Cardiac muscle cell (in vitro differentiated cells and primary cell): ENCODE measurements at places on chromosomes 2 and 18.

- H3K27ac ChIP-seq, result no peak overlapping the region
- H3K4me1 ChIP-seq, result no peaks in the 10 kb centered on the region
- H3K4me3 ChIP-seq, result no peak overlapping the region
- H3K27me3 ChIP-seq, result no peaks in the 10 kb centered on the region
- peaks cover 10% of the 10 kb centered on the region for H3K36me3 ChIP-seq
- peak; percentile 34 for DNase-seq
Measured at GRCh38 chr18:58527952-58528287, 101.0 kb downstream of the ALPK2 start.

DNA sequence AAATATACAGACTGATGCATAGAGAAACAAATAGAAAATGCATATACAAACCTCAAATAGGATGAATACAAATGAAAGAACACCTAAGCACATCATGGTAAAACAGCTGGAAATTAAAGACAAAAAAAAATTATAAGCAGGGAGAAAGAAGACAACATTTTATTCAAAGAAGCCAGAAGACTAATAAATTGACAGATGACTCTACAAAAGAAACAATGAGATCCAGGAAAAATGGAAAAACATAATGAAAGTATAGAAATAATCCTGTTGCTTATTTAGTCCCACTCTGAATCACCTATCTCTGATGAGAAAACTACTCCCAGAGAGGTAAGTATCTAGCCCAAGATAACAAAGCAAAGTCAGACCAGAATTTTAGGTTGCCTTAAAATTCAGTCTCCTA lies 143.4 kb downstream of the RBM43 start:
- DNase-seq, result no peak
- H3K36me3 ChIP-seq, result no peaks in the 10 kb centered on the region
- H3K27me3 ChIP-seq, result no peaks in the 10 kb centered on the region
- no peaks in the 10 kb centered on the region for H3K4me1 ChIP-seq

GRCh38 chr2:238670111-238670585 lies 177.7 kb upstream of the TWIST2 start:
- no peaks in the 10 kb centered on the region for H3K36me3 ChIP-seq
- H3K27me3 ChIP-seq, result no peaks in the 10 kb centered on the region
- H3K4me1 ChIP-seq, result no peaks in the 10 kb centered on the region

- no peaks in the 10 kb centered on the region for H3K36me3 ChIP-seq
- no peak overlapping the region for H3K4me3 ChIP-seq
- DNase-seq, result no peak
- peak overlapping the region; percentile 15 for H3K27ac ChIP-seq
- H3K4me1 ChIP-seq, result peaks cover 34% of the 10 kb centered on the region
- no peaks in the 10 kb centered on the region for H3K27me3 ChIP-seq
Measured at GRCh38 chr2:239291475-239292350, 109.1 kb downstream of the HDAC4 start.

GRCh38 chr18:14958701-14959100 lies 210.7 kb downstream of the ANKRD30B start:
- H3K36me3 ChIP-seq, result no peaks in the 10 kb centered on the region
- H3K4me3 ChIP-seq, result no peak overlapping the region
- H3K27me3 ChIP-seq, result no peaks in the 10 kb centered on the region
- H3K27ac ChIP-seq, result no peak overlapping the region
- no peaks in the 10 kb centered on the region for H3K4me1 ChIP-seq
- DNase-seq, result no peak

GRCh38 chr18:35939138-35939537 lies 33.3 kb upstream of the RMP24 start:
- no peak overlapping the region for H3K27ac ChIP-seq
- peak; percentile 46 for DNase-seq
- H3K36me3 ChIP-seq, result no peaks in the 10 kb centered on the region
- H3K27me3 ChIP-seq, result no peaks in the 10 kb centered on the region
- no peak overlapping the region for H3K4me3 ChIP-seq

DNA sequence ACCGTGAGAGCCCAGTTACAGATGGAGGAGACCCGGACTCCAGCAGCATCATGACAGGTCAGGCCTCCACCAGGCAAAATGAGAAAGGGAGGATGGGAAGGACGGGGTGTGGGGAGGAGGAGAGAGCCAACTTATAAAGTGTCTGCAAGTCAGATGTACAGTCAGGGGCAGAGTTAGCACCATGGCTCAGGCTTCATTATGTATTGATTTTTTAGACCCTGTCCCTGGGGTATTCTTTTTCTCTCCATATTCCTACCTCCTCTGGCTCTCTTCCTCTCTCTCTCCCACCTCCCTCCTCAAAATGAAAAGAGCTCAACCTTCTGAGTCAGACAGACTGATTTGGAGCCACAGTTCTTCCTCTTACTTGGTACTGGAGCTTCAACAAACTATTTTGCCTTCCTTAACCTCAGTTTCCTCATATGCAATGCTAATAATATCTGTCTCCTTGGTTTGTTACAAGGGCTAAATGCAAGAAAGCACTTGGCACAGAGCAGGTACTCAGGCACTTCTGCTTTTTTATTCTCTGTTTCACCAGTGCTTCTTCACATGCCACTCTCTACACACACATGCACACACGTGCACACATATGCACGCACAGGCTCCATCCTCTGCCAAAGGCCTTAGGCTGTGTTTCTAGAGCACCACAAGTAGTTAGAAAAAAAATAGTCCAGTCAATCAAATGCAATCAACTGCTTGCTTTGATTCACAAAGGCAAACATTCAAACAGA lies 92.3 kb upstream of the PKDCC start:
- H3K27ac ChIP-seq, result no peak overlapping the region
- no peaks in the 10 kb centered on the region for H3K27me3 ChIP-seq
- no peak overlapping the region for H3K4me3 ChIP-seq
- H3K4me1 ChIP-seq, result peaks cover 34% of the 10 kb centered on the region

GRCh38 chr2:214169281-214169680 lies 241.6 kb upstream of the VWC2L start:
- H3K4me3 ChIP-seq, result no peak overlapping the region
- H3K36me3 ChIP-seq, result no peaks in the 10 kb centered on the region
- DNase-seq, result no peak
- H3K27ac ChIP-seq, result no peak overlapping the region
- no peaks in the 10 kb centered on the region for H3K4me1 ChIP-seq
- H3K27me3 ChIP-seq, result no peaks in the 10 kb centered on the region

- no peaks in the 10 kb centered on the region for H3K36me3 ChIP-seq
- H3K27me3 ChIP-seq, result no peaks in the 10 kb centered on the region
- H3K4me1 ChIP-seq, result no peaks in the 10 kb centered on the region
- no peak overlapping the region for H3K27ac ChIP-seq
- H3K4me3 ChIP-seq, result no peak overlapping the region
Measured at GRCh38 chr18:80009661-80010550, 21.5 kb upstream of the TXNL4A start.

DNA sequence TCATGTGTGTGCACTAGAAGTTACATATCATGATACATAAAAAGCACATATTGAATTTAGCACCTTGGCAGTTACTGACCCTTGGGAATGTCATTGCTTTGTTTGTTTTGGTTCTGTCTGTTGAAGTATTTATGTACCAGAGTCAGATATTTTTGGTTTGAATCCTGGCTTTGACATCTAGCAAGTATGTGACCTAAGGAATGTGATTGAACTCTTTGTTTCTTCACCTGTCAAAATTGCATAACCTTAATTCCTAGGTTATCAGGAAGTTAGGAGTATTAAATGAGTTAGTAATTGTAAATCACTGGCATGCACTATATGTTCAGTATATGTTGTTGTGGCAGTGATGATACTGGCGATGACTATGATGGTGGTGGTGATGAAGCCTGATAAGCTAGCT lies 1003.5 kb upstream of the NRXN1 start:
- no peak for DNase-seq
- H3K4me1 ChIP-seq, result no peaks in the 10 kb centered on the region
- no peaks in the 10 kb centered on the region for H3K27me3 ChIP-seq
- no peak overlapping the region for H3K4me3 ChIP-seq
